ENCODE measurements at places on chromosomes 2 and 18.

GRCh38 chr2:218821605-218822211 is 9.9 kb downstream of the PRKAG3 start:
- no peak for DNase-seq

DNA sequence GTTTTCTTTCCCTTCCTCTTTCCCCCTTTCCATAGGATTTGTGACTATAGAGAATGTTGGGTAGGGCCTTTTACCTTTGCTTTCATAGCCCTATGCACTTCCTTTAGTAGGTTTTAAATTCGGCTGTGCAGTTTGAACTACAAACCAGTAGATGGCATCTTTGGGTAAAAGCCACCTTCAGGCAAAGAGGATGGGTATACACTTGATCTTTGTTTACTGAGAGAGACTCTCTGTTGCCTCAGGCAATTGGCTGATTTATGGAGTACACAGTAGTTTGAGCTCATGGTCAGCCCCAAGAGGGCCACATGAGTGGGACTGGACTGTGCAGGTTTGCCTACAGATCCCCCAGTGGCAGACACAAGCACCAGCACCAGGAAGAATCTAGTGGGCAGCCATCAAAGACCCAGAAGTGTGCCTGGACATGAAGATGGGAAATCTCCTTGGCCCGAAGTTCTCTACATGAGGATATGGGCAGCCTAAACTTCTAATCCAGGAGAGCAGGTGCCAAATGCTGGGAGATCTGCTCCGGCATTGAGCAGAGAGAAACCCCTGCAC is 1304.3 kb upstream of the DDX18 start:
- DNase-seq: no peak

- DNase-seq: no peak
These were observed 1.2 kb downstream of the RPL31 start for GRCh38 chr2:101003278-101003775.

DNA sequence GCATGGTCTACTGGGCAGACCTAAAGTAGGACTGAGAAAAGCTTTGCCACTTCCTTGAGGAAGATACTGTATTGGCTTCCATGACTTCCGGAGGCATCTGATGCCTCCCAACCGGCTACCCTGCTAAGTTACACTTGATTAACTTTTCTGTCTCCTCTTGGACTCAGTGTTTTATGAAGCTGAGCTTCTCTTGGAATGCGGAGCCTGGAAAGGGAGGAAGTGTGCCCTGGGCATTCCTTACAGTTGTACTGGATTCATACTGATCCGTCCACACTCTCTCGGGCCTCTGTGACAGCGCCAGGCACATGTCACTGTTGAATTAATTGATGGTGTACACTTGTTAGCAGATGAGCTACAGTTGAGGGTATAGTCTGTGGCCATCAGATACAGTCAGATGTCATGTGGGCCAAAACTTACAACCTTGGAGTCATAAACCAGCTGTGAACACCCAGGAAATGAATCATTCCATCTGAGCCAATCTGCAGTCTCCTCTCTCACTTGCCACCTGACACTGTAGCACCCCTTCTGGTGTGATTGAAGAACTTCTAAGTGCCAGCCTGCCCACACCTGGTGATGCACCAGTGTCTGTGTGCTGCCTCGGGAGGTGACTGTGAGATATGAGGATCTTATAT is 122.5 kb downstream of the FHOD3 start:
- no peak for DNase-seq

- no peak for DNase-seq
These were observed 18.4 kb downstream of the KDSR start for GRCh38 chr18:63348508-63349136.

Measured in H1 (cell line).